ENCODE measurements at places on chromosomes 6 and 20.

- DNase-seq = peak; percentile 99
Observed at GRCh38 chr6:71478834-71479541, 190.4 kb downstream of the OGFRL1 start.

GRCh38 chr20:45456632-45457031, 12.9 kb upstream of the WFDC2 start:
- DNase-seq = no peak

DNA sequence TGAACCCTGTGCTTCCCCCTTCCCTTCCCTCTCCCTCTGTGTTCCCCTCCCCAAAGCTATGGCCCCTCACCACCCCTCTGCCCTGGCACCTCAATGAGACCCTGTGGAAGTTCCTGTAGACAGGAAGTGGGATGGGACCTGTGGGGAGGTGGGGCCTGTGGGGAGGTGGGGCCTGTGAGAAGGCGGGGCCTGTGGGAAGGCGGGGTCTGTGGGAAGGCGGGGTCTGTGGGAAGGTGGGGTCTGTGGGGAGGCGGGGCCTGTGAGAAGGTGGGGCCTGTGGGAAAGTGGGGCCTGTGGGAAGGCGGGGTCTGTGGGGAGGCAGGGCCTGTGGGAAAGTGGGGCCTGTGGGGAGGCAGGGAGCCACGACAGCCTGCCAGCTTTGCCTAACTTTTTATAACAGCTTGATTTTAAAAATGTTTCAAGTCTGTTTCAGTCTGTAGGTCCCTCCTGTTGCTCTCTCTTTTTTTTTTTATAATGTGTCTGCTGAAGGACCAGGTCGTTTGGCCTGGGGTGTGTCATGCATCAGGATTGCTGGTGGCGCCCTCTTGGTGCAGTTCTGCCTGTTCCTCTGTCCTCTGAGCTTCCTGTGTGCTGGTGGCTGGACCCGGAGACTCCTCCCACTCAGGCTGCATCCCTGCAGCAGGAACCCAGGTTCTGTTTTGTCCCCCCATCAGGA, 70.5 kb upstream of the SLCO4A1 start:
- no peak for DNase-seq

- no peak for DNase-seq
Observed at GRCh38 chr6:56864171-56864616, 90.7 kb upstream of the BEND6 start.

GRCh38 chr6:323730-324088, 31.4 kb downstream of the DUSP22 start:
- no peak for DNase-seq

DNA sequence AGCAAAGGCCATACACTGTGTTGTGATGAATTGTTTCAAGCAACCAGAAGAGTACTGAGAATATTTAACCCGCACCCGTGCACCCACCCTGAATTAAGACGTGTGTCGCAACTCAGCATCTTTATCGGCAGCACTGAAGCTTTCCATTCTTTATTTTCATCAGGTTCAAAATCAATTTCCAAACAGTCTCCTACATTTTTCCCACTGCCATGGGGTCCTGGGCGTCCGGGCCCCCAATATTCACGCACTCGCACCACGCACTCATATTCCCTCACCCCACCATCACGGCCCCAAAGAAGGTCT, 1.8 kb downstream of the LTB start:
- DNase-seq = no peak

- no peak for DNase-seq
Observed at GRCh38 chr6:93423542-93423941, 4.2 kb upstream of the EPHA7 start.

GRCh38 chr20:43655937-43656336, 11.0 kb upstream of the MYBL2 start:
- DNase-seq = no peak

- no peak for DNase-seq
Observed at GRCh38 chr6:146305092-146305491, 238.5 kb upstream of the RAB32 start.

DNA sequence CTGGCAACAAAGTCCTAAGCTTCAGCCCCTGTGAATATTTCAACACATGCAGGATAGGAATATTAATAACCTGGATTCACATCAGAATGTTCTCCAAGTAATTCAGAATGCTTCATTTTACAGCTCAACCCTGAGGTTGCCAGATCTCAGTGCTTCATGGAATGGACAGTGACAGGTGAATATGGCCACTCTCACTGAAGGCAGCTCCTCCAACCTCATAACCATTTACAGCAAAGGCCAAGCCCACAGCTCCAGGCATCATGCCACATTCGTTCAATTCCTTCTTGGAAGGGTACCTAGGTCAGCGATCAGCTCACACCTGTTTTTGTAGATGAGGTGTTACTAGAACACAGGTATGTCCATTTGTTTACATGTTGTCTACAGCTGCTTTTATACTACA, 17.1 kb downstream of the CLIC5 start:
- DNase-seq = no peak

DNA sequence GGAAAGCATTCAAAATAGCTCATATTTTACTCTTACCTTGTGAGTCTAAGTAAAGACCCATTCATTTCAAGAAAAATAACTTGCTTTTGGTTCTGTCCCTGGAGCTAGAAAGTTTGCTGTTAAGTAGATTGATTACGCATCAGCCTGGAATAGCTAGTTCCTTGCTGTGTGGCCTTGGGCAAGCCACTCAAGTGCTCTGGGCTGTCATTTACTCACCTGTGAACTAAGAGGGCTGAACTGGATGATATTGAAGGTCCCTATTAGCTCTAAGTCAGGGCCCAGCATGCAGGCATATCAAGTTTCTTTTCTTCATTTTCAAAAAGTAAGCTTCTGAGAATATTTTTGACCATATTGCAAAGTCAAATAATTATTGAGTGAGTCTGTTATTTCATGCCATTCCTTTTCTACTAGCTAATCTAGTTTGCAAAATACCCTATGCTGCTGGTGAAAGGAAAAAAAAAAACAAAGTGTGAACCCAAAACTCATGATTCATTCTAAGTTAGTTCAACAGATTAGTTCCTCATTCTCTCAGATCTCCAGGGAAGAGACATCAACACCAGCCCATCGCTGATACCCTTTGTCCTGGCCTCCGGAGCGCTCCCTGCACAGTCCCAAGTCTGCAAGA, 106.5 kb upstream of the GMDS start:
- no peak for DNase-seq

GRCh38 chr6:106083618-106084017, 2.5 kb upstream of the PRDM1 start:
- no peak for DNase-seq

GRCh38 chr6:53192682-53193188, 44.1 kb upstream of the GCM1 start:
- no peak for DNase-seq

GRCh38 chr20:64176971-64177370, 12.7 kb downstream of the MYT1 start:
- no peak for DNase-seq

GRCh38 chr6:149129371-149130077, 188.0 kb upstream of the TAB2 start:
- DNase-seq = no peak

DNA sequence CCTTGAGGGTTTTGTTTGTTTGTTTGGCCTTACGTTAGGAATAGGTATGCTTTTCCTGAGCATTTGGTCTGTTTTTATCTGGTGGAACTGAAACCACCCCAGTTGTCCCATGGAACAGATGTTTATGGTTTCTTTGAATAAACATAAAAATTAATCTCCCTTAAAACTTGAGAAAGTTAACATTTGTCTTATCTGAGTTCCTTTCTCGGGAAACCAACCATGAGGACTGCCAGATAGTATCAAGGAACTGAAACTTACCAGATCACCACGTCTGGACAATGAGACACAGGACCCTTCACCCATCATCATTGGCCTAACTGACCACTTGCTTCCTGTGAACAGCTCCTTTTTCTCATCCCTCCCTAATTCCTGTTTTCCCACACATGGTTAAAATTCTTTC, 15.3 kb upstream of the HECA start:
- no peak for DNase-seq

GRCh38 chr6:106520711-106521401, 108.4 kb downstream of the RTN4IP1 start:
- DNase-seq = no peak

DNA sequence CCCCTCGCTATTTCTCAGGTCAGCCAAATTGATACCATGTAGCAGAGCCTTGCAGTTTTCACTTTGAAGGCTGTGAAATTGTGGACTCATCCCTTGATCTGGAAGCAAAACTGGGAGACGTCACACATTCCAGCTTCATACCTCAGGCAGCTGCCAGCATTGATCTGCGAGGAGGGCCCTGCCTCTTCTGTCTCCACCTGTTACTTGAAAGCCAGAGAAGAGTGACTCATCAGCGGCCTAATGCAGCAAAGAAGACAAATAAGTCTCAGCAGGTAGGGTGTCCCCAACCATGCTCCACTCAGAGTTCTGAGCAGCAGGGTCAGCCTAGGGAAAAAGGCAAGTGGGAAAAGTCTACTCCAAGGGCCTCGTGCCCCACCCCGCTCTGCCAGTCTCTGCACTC, 69.4 kb upstream of the BMP2 start:
- no peak for DNase-seq

GRCh38 chr6:89144354-89144906, 1.4 kb upstream of the PM20D2 start:
- DNase-seq = no peak

GRCh38 chr6:90719321-90720195, 132.7 kb upstream of the MAP3K7 start:
- no peak for DNase-seq

DNA sequence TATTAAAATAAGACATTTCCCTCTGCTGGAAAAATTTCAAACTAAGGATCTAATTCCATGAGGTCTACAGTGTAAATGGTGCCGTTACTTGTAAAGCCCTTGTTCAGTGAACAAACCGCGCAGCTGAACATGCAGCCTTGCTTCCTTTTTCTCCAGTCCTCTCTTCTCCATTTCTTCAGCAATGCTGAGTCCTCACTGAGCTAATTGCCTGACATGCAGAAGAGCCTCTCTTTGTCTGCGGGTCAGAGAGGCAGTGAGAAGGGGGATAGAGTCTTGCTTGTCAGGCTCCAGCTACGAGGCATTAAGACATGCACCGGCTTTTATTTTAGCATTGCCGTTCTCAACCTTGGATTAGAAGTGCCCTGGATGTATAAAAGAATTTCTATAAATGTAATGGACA, 25.7 kb downstream of the ZDHHC14 start:
- no peak for DNase-seq

DNA sequence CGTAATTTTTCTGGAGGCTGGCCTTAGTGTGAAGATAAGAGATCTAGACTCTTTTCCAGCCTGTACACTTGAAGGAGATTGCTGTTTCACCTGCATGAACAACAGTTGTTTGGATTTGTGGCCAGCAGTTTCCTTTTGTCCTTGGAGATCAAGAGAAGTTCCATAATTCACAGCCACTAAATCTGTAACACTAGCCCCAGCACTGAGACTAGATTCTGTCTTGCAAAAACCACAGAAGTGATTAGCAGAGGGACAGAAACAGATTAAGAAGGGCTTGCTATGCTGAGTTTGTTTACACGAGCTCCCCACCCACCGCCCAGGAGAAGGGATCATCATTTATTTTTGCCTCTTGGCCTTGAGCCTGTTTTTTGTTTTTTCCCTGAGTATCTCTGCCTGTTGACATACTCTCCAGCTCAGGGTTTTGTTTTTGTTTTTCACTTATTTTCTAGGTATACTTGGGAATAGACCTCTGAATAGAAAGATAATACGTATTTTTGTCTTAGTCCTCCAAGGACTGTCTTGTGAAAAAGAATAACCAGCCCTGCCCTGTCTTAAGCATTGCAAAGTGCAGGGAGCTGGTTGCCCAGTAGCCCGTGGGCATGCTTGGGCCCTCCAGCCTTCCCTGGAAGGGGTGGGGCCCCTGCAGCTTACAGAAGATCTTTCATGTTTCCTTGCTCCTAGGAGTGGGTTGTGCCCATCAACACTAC, 93.1 kb upstream of the SOX4 start:
- no peak for DNase-seq

DNA sequence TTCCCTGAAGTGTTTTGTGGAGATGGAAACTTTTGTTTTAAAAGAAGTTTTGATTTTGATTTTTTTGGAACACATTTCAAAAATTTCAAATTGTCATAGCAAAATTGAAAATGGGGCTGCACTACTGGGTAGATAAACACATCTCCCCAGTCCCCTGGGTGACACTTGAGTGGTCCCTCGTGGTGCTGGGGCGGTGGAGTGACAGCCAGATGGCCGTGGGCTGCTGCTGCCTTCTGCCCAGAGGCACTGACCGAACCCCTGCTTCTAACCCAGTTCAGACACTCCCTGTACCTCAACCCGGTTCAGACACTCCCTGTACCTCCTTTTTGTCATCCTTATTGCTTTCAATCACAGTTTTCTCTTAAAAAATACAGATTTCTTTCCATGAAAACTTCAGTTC, 69.9 kb upstream of the SYNJ2 start:
- no peak for DNase-seq
